ENCODE measurements at places on chromosomes 13 and 19. TPM values are rescaled to one million over a fixed set of nuclear protein-coding genes. Genes with fewer than 3 reads are reported as not detected.
A peak's percentile ranks its signal among the peaks of the same experiment; 100 is the strongest.

Gene SERP2
- 2.2 TPM for total RNA-seq

Gene DACH1
- not detected for total RNA-seq

GRCh38 chr19:43784241-43784980, 3.6 kb upstream of the KCNN4 start:
- DNase-seq: peak; percentile 82

DNA sequence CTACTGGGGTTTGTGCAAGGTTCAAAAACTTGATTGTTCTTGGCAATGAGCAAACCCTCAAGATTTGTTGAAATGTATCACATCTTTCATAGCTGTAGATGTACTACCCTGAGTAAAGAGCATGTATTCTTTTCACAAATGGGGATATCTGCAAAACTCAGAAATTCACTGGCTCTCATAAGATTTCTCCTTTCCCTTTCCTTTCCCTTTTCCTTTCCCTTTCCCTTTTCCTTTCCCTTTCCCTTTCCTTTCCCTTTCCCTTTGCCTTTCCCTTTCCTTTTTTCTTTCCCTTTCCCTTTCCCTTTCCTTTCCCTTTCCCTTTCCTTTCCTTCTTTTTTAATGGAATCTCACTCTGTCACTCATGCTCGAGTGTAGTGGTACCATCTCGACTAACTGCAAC, 69.1 kb downstream of the FNDC3A start:
- no peak for DNase-seq

- DNase-seq: no peak
These were observed 131.5 kb downstream of the RGCC start for GRCh38 chr13:41588899-41589298.

DNA sequence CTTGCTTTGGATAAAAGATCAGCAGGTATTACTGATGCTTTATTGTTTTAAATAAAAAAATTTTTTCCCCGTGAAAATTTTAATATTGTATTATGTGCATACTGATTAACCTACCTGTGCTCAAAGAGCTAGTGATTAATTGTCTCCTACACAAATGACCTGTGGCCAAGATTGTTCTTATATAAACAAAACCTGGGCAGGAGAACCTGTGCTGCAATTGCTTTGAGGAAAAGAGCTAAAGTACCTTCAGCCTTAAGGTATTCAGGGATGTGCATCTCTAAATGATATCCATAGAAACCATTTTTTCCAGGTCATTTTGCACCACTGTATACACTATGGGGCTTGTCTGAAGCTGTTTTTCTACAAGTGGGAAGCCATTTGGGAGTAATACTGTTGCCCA, 1.2 kb downstream of the FRY start:
- DNase-seq: no peak

GRCh38 chr19:42207767-42208271, 9.7 kb downstream of the DEDD2 start:
- DNase-seq: no peak

- no peak for DNase-seq
These were observed 30.9 kb downstream of the ENOX1 start for GRCh38 chr13:43755844-43756243.

DNA sequence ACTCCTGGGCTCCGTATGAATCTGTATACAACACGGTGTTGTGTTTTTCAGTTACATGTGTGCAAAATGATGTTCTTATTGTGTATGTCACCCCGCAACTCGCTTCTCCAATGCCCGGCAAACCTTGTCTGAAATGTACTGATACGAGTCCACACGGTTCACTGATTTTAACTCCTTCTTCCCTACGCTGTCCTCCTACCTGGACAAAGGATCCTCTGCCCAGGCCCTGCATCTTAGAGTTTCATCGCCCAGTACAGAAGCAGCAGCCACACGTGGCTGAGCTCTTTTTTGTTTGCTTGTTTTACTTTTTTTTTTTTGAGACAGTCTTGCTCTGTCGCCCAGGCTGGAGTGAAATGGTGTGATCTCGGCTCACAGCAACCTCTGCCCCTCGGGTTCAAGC, 28.9 kb downstream of the ZFR2 start:
- no peak for DNase-seq

DNA sequence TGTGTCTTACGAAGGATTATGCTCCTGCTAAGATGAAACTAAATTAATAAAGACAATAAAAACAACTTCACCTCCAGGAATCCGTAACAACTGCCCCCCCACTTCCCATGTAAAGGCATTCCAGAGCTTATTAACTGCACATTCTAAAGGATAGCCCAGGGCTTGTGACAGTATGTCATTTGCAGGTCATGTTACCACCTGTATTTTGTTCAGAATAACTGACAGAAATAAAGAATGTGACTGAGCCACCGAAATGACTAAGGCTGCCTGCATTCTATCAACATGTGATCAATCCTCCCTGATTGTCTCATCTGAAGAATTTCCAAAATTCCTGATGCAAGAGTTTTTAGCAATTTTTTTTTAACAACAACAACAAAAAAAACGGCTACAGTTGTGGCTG, 117.2 kb downstream of the MIPEP start:
- DNase-seq: no peak

DNA sequence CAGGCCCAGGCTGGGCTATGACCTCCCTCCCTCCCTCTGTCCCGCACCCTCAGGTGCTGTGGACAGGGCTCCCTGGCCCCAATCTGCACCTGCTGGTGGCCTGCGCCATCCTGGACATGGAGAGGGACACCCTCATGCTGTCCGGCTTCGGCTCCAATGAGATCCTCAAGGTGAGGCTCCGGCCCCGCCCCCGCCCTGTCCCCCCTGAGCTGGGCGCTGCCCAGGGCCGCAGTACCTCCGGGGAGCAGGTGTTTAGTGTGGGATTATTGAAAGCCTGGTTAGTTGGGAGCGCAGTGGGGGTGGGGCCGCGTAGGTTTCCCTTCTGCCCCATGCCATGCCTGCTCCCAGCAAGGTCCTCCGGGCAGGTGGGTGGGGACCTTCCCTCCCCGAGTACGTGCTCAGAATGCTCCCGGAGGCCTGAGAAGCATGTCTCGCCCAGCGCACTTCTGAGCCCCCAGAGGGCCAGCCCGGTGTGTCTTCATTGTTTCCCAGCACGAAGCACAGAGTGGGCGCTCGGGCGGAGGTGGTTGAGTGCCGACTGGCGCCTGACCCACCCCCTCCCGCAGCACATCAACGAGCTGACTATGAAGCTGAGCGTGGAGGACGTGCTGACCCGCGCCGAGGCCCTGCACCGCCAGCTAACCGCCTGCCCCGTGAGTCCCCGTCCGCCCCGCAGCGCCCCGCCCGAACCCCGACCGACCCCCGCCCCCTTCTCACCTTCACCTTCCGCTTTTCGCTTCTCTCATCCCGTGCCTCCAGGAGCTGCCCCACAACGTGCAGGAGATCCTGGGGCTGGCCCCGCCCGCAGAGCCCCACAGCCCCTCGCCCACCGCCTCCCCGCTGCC, 8.8 kb downstream of the IL4I1 start:
- no peak for DNase-seq
